ENCODE measurements at places on chromosomes 11 and 22.

- DNase-seq = no peak
Measured at GRCh38 chr22:37053310-37054055, 1.9 kb downstream of the KCTD17 start.

GRCh38 chr11:44029507-44029845 is 18.3 kb upstream of the ACCSL start:
- DNase-seq = no peak

- DNase-seq = no peak
Measured at GRCh38 chr11:94031625-94032024, 10.5 kb downstream of the HEPHL1 start.

GRCh38 chr11:110308071-110308470 is 11.7 kb upstream of the RDX start:
- no peak for DNase-seq

GRCh38 chr11:8597182-8597581 is 3.2 kb upstream of the STK33 start:
- DNase-seq = no peak

DNA sequence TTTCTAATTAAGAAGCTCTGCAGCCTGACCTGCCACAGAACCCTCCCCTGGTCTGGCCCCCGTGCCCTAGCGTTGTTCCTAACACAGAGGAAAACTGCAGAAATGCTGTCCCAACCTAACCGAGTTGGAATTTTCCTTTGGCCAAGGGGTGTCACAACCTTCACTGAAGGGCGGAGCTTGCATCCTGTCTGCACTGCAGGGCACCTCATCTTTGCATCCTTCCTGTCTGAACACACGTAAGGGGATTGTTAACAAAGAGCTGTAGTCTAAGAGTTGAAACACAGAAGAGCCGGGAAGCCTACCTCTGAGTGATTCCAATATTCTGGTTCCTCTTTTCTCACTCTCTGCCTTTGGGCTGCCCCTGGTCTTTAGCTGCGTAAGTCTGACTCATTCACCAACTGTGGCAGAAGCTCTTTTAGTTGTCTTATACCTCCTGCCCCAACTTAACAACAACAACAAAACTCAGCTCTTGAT is 1.6 kb downstream of the DIXDC1 start:
- DNase-seq = no peak

- no peak for DNase-seq
Measured at GRCh38 chr22:45774001-45774670, 102.5 kb downstream of the ATXN10 start.

DNA sequence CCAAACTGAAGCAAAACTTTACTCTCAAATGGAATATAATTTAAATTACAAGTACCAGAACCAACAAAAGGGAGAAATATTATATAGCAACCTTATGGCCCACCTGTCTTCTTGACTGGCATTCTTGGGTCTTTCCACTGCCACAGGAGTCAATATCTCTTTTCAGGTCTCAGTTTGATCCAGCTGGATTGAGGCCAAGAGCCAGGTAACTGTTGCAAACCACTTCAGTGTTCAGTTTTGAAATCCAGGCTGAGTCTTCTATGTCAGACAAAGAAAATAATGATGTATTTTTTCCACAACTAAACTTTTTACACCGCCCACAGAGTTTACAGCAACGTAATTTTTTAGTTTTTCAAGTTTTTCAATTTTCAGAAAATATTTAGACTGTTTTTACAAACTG is 648 bp downstream of the DLG2 start:
- DNase-seq = no peak

- no peak for DNase-seq
Measured at GRCh38 chr11:76626921-76627401, 43.6 kb downstream of the LRRC32 start.

GRCh38 chr11:74466916-74467885 is at the start of gene KCNE3:
Gene KCNE3, minus strand, starts transcription at chr11:74467549. Its CDS starts 9,986 bp downstream, at chr11:74457563.
- DNase-seq = no peak

DNA sequence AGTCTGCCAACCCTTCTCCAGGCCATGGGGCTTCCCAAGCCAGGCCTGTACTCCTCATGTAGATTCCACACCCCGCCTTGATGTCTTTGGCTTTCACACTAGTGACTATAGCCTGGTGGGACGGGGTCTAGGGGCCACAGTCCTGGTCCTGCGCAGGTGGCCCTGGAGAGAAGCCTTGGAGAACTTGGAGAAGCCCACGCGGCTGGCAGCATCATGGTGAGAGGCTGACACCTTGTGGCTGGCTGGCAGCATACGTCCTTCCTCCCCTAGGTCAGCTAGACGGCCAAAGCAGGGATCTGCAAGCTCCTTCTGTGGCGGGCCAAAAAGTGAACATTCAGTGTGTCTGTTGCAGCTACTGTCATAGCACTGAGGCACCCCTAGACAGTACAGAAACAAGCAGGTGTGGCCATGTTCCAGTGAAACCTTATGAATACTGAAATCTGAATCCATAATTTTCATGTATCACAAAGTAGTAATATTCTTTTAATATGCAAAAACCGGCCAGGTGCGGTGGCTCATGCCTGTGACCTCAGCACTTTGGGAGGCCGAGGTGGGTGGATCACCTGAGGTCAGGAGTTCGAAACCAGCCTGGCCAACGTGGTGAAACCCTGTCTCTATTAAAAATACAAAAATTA is 42.0 kb downstream of the FAM83F start:
- DNase-seq = peak; percentile 55

- peak; percentile 71 for DNase-seq
Measured at GRCh38 chr11:105609832-105610781, at the start of gene GRIA4. Gene GRIA4, plus strand, starts transcription at chr11:105610073. Its CDS starts 925 bp downstream, at chr11:105610998.

- DNase-seq = peak; percentile 49
Measured at GRCh38 chr22:50544078-50544745, 1.5 kb upstream of the KLHDC7B start.

- DNase-seq = peak; percentile 13
Measured at GRCh38 chr22:23862103-23862502, 4.4 kb downstream of the SLC2A11 start.

- no peak for DNase-seq
Measured at GRCh38 chr22:23394525-23395326, 185.4 kb downstream of the IGLL1 start.

DNA sequence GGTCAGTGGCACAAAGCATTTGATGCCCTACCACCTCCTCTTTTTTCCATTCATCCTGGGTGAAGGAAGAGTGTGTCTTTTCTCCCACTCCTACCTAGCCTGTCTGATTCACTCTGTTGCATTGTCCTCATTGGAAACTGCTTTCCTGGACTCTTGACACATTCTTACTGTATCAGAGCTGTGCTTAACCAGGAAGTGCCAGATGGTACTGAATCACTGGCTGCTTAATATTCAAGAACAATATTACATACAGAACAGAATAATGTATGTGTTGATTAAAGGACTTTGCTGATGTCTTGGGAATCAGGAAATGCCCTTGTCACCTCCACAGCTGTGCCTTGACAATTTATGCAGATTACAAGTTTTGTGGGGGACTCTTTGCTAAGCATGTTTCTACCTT is 44.4 kb downstream of the SVIP start:
- no peak for DNase-seq

DNA sequence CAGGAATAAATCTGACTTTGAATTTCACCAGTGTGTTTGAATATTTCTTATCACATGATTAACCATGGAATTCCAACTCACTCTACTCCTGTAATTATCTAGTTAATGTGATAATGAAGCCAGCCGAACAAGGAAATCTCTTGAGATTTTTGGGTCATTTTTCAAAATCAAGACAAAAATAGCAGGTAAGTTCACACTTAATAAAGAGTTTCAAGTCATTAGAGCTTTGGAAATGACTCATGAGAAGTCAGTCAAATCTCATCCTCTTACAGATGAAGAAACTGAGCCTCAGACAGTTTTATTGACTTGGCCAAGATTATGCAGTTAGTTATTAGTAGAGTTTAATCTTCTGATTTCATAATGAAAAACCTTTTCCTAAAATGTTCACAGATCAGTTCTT is 148.8 kb downstream of the ARHGAP42 start:
- DNase-seq = no peak

- no peak for DNase-seq
Measured at GRCh38 chr11:80034801-80035200, 594.0 kb upstream of the TENM4 start.

GRCh38 chr22:49272546-49273125 is 555.0 kb downstream of the BRD1 start:
- no peak for DNase-seq

- no peak for DNase-seq
Measured at GRCh38 chr11:47489395-47489755, 40.4 kb upstream of the RAPSN start.

- DNase-seq = peak; percentile 75
Measured at GRCh38 chr22:48536541-48537342, 1290.9 kb downstream of the BRD1 start.
